Fibroblast of skin of right quadriceps (primary cell): ENCODE measurements at places on chromosomes 6 and 20.

DNA sequence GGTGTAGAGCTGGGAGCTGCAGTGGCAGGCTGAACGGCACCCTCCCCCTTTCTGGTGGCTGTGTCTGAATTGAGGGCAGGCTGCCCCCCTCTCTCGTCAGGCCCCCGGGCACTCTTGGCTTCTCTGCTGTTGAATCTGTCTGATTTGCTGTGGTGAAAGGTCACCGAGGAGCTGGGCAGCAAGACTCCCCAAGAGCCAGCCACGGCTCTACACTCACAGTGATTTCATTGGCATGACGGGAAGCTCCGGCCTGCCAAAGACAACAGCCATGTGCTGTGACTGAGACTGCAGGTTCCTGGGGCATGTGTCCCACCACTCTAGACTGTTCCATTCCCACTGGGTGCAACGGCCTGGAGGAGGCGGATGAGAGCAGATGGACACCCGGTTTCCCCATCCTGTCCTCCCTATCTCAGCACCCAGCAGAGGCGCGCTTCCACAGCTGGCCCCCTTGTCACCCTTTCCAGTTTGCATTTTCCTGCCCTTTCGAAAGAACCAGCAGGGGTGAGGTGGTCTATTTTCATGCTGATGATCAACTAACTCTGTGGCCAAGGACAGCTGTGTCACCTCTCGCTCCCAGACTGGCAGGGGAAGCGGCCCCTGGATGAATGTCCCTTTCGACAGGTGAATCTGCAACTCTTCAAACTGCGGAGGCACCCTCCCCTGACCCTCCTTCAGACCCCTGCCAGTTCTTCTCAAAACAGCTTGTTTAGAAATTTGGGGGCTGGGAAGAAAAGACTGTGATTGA, 2.2 kb downstream of the APCDD1L start:
- DNase-seq = no peak

GRCh38 chr6:139164001-139164400, 29.1 kb downstream of the HECA start:
- DNase-seq = no peak

DNA sequence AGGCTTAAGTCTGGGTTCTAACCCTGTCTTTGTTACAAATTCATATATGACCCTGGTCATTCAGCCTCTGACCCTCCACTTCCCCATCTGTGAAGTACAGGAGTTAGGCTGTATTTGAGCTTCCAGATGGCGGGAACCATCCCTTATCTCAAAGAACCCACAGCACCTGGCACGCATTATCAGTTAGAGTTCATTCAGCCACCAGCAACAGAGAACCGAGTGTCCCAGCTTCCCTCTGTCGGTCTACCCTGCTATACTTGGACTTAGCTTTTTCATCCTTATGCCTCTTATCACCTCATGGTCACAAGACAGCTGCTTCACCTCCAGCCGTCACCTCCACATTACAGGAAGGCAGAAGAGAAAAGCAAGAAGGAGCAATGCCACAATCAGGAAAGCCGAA, 147.8 kb downstream of the EYA2 start:
- no peak for DNase-seq

- no peak for DNase-seq
Measured at GRCh38 chr6:117168296-117169063, 96.9 kb upstream of the VGLL2 start.

GRCh38 chr6:68572975-68573374, 62.1 kb upstream of the ADGRB3 start:
- DNase-seq = no peak

DNA sequence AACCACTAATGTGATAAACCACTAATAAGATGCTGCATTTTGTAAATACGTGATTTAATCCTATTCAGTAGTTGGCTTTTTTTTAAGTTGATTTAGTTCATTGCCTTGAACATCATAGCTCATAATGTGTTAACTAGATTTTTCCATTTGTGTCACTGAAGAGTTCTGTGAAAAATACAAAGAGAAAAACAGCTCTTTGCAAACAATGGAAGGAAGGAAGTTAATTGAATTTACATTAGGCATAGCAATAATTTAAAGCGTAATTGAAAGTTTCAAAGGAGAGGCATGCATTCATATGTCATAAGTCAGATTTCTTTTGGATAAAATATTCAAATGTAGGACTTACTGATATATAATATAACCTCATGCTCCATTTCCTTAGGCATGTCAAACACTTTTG, 102.3 kb downstream of the TBC1D7 start:
- DNase-seq = no peak

DNA sequence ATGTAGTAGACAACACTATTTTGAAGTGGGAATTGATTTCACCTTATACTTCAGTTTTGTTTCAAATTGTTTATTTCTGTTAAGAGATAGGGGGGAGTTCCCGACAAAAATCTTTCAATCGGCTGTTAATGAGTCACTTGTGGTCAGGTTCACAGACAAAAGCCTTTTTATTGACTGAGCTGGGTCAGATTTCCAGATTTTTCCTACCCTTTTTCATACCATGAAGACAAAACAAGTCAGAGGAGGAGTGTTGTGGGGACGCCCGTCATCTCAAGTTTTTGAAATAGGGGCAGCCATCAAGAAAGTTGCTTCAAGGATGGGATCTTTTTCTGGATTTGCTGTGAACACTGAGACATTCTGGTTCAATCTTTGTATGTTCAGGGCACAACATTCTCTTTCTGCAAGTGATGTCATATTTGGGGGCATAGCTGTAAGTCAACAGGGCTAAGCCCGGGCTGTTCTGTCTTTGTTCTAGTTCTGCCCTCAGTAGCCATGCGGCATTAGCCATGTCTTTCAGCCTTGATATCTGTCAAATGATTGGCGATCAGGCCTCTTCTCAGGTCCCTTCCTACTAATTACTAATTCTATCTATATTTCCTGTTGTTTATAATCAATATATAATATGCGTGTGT, 496.0 kb upstream of the MARCKS start:
- DNase-seq = peak; percentile 89

- no peak for DNase-seq
Measured at GRCh38 chr6:13479206-13479800, 8.1 kb downstream of the GFOD1 start.

- no peak for DNase-seq
Measured at GRCh38 chr6:125991653-125992052, 5.3 kb downstream of the TRMT11 start.

DNA sequence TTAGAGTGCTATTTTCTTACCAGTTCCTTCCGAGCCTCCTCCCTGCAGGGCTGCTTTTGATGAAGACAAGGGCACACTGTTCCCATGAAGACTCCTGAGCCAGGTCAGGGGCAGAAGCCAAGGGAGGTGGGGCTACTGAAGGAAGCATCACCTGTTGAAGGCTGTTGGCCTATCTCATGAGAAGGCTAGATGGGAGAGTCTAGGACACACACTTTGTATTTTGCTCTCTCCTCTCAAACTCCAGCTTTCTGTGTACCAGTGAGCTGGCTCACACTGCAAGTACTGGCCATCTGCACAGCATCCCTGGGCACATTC, 683.2 kb upstream of the ID4 start:
- DNase-seq = no peak

DNA sequence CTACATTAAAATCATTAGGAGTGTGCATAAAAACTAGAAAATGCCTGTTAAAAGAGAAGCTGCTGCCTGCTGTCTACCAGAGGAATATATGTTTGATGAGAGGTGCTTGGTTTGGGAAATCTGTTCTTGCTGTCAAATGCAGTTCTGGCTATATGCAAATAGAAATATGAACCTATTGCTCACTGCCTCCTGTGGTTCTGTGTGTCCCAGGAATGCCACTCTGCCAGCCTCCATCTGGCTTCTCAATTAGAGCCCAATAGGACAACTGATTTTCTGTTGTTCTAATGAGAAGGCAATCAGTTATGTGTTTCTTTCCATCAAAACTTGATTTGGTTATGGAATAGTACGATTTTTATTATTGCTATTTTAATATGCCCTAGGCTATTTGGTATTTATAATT, 759.7 kb downstream of the HDGFL1 start:
- DNase-seq = no peak

- no peak for DNase-seq
Measured at GRCh38 chr20:21522481-21523280, 8.8 kb upstream of the NKX2-2 start.

GRCh38 chr6:36727505-36728021, 29.9 kb downstream of the RAB44 start:
- DNase-seq = peak; percentile 42

DNA sequence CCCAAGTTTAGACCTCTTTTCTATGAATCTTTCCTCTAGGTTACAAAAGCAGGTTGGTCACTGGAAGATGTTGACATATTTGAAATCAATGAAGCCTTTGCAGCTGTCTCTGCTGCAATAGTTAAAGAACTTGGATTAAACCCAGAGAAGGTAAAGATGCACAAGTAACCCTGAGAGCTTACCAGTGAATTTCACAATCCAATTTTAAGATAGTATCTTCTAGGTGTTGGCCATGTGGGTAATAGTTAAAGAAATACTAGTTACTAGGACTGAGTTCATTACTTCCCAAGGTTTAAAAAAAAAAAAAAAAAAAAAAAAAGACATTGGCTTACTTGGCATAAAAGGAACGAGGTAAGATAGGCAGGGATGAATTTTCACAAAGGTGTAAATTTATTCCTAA, 11.3 kb downstream of the TCP1 start:
- no peak for DNase-seq

DNA sequence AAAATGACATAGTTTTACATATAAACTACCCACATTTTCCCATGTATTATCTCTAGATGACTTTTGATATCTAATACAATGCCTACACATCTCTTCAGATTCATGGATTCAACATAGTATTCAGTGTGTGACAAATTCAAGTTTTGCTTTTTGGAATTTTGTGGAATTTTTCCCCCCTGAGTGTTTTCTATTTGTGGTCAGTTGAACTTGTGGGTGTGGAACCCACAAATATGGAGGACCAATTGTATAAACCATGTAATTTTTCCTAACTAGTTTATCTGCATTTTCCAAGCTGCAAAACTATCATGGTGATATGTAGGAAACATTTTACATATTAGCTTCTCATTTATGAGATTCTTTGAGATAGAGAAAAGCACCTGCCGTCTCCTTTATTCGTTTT, 374.3 kb upstream of the SOX4 start:
- DNase-seq = no peak

- peak; percentile 59 for DNase-seq
Measured at GRCh38 chr6:127459231-127459641, at the start of gene KIAA0408. Gene KIAA0408 (minus strand): TSS chr6:127459389. CDS start chr6:127453981, 5,408 bp downstream.

DNA sequence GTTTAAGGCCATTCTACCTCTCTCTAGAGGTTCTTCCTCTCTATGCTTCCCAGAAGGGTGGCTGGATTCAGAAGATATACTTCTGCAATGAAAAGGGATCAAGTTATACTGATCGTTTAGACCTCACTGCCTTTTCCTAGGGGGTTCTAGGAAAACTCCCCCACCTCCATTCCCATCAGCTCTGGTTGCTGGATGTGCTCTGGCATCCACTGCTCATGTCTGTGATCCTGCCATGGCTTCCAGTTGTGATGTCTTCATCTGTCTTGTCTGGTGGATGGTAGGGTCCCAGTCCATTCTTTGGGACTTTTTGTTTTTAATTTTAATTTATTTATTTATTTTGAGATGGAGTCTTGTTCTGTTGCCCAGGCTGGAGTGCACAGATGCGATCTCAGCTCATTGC, 118.4 kb downstream of the BTBD3 start:
- DNase-seq = no peak

- DNase-seq = peak; percentile 44
Measured at GRCh38 chr20:49508435-49509199, 26.1 kb upstream of the KCNB1 start.

DNA sequence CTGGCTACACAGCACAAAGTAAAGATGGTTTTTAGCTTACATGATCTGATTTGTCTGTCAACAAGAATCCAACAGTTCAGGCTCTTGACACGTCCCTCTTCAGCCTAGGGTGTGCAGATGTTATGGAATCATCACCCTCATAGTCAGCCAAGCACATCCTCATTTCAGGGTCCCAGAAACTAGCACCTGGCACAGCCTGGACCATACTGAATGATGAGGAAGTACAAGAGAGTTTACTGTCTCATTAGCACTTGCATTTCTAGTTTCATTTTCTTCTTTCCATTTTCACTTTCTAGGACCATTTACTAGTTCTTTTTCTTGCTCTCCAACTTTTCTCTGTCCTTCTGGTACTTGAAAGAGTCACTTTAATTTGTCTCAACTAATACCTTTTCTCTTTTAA, 6.5 kb downstream of the RIPOR2 start:
- no peak for DNase-seq

DNA sequence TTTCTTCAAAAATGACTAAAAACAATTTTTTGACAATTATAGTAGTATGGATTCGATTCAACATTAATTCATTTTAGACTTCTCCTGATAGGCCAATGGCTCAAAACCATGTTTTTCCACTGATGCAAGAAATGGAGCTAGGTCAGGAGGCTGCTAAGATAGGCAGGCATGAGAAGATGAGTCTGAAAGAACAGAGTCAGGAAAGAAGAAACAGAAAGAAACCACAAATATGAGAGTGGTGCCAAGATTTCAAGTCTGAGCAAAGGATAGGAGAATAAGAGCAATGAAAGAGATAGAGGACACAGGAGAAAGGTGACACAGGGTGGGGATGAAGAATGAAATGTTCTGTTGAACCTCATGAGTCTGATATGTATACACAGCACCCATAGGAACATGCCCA, 112.2 kb downstream of the TASP1 start:
- DNase-seq = no peak

DNA sequence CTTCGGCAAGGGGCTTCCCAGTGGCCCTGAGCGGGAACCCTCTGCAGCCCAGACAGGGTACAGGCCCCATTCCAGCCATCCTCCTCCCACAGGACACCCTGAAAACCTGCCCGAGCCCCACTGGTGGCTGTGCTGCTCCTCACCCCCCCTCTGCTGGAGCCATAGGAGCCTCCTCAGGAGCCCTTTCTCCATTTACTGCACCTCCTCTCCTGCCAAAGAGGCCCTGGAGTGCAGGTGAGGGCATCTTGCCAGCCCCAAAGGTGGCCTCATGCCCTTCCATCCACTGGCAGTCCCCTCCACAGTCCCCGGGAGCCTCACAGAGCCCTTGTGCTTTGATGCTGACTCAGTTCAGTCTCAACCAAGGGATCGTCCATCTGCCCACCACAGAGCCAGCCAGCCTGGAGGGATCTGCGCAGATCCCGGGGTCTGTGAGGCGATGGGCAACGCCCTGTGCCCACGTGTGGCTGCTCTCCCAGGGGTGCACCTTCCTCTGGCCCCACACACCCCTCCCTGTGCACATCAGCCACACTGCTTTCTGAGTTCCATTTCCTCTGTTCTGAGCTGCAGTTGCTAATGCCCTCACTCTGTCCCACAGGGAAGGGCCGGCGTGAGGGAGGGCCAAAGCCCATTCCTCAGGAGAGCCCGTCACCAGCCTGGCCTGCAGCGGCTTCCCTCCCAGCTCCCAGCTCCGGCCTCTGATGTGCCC, 228.5 kb downstream of the DLL1 start:
- no peak for DNase-seq

- DNase-seq = no peak
Measured at GRCh38 chr6:137846772-137847313, 20.2 kb upstream of the TNFAIP3 start.

GRCh38 chr6:63732336-63732735, 96.7 kb downstream of the PHF3 start:
- DNase-seq = peak; percentile 16

- DNase-seq = peak; percentile 41
Measured at GRCh38 chr6:5135788-5136376, 50.7 kb downstream of the PPP1R3G start.

- DNase-seq = no peak
Measured at GRCh38 chr20:61936701-61937131, 129.0 kb downstream of the TAF4 start.

GRCh38 chr6:99334526-99335127, 14.8 kb downstream of the FAXC start:
- peak; percentile 53 for DNase-seq
